ENCODE measurements at places on chromosomes 5 and 9.

- DNase-seq: no peak
Measured at GRCh38 chr9:90974016-90974415, 172.4 kb downstream of the SYK start.

GRCh38 chr5:138639326-138639725 is 64.1 kb upstream of the HSPA9 start:
- no peak for DNase-seq

- DNase-seq: no peak
Measured at GRCh38 chr5:138844125-138844461, 31.0 kb downstream of the LRRTM2 start.

- no peak for DNase-seq
Measured at GRCh38 chr5:81402192-81402930, 8.4 kb upstream of the ACOT12 start.

- no peak for DNase-seq
Measured at GRCh38 chr5:135644816-135645215, 66.0 kb upstream of the CXCL14 start.

DNA sequence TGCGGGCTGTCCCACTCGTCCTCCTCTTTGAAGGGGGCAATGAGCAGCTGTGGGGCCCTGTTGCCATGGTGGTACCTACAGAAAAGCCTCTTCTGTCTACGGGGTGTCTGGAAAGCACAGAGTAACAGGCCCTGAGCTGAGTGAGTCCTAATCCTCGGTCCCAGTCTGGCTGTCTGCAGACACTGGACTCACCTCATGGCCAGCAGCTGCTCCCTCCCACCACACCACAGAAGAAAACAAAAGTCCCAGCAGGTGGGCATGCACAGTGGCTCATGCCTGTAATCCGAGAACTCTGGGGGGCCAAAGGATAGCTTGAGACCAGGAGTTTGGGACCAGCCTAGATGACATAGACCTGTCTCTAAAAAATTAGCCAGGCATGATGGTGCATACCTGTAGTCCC is 19.9 kb downstream of the P4HA2 start:
- DNase-seq: no peak

Measured in posterior cingulate gyrus (tissue), 11 donors.